ENCODE measurements at places on chromosomes 5 and 9.
A peak's percentile ranks its signal among the peaks of the same experiment; 100 is the strongest.

GRCh38 chr5:108084105-108084504 is 297.8 kb downstream of the FBXL17 start:
- no peak for DNase-seq

GRCh38 chr9:8543219-8543618 is 743.6 kb upstream of the DMAC1 start:
- no peak for DNase-seq

GRCh38 chr5:177445052-177445916 is 1.3 kb upstream of the PRR7 start:
- peak; percentile 32 for DNase-seq

- no peak for DNase-seq
Measured at GRCh38 chr9:134497283-134497860, 144.2 kb upstream of the COL5A1 start.

DNA sequence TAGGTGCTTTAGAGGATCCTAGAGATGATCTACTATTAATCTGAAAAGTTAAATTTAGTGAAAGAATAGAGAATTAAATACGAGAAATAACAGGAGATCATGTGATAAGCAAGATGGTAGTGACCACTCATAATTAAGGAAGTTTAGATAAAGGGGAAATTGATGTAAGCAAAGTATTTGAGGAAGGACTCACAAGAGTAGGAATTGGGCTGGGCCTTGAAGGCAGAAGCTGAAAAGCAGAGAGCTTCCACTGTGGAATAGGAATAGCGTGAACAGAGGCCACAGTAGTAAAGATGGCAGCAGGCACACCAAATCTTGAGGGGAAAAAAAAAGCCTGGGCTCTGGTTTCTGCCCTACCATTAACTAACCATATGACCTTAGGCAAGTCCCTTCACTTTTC is 38.0 kb downstream of the KIF24 start:
- no peak for DNase-seq

DNA sequence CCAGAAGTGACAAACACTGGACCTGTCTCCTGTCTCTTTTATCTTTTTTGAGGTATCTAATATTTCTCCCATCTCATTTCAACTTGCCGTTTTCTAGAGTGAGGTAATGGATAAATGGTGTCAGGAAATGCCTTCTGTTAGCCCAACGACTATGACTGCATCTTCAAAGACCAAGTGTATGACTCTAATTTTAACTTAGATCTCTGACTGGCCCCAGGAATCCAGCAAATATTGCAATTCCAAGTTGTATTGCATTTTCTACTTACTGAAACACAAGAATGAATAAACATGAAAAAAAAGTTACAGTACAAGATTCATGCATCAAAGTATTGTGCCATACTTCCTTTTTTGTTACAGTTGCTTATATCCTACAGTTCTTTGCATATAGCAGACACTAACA is 26.3 kb downstream of the SLC28A3 start:
- no peak for DNase-seq

GRCh38 chr9:68522131-68522530 is 18.6 kb downstream of the TMEM252 start:
- DNase-seq = no peak

GRCh38 chr5:160311491-160312133 is 752 bp downstream of the CCNJL start:
- no peak for DNase-seq

GRCh38 chr9:4301971-4302427 is 2.1 kb upstream of the GLIS3 start:
- peak; percentile 16 for DNase-seq
